Gastrocnemius medialis (tissue), 4 donors: ENCODE measurements at places on chromosomes 12 and 14. TPM values are rescaled to one million over a fixed set of nuclear protein-coding genes. Genes with fewer than 3 reads are reported as not detected.

The APOF gene
- 0.27 TPM for total RNA-seq

- no peak overlapping the region for H3K4me3 ChIP-seq
- no peaks in the 10 kb centered on the region for H3K36me3 ChIP-seq
- H3K4me1 ChIP-seq: no peaks in the 10 kb centered on the region
- H3K27ac ChIP-seq: no peak overlapping the region
Measured at GRCh38 chr12:11941606-11942337, 129.0 kb upstream of the BCL2L14 start.

DNA sequence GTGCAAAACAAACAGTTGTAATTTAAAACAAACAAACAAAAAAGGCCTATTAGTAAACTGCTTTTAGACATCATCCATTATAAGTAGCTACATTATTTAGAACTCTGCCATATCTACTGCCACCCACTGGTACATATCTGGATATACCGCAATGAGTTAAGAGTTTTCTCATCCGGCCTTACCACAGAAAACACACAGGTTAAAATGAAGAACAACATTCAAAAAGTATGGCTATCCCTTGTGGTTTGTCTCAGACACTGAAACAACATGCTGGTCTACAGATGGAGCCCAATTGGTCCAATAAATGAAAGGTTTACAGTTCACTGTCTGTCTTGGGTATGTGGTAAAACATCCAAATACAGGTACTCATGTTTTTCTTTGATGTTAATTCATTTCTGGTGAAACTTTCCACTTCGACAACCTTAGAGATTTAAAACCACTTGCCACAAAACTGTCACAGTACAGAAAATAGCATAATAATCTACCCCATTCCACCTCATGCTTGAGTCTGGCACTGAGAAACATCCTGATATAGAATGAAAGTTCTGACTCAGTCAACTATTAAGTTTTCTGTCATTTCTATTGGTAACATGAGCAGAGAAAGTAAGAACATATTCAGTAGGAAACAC is 354.3 kb downstream of the CEP128 start:
- H3K4me1 ChIP-seq: no peaks in the 10 kb centered on the region
- H3K27ac ChIP-seq: no peak overlapping the region
- H3K27me3 ChIP-seq: no peaks in the 10 kb centered on the region
- H3K36me3 ChIP-seq: no peaks in the 10 kb centered on the region

GRCh38 chr14:69424149-69424923 is 25.8 kb downstream of the SLC39A9 start:
- H3K4me3 ChIP-seq: no peak overlapping the region
- no peaks in the 10 kb centered on the region for H3K27me3 ChIP-seq

The DCN gene
- 609 TPM for total RNA-seq

DNA sequence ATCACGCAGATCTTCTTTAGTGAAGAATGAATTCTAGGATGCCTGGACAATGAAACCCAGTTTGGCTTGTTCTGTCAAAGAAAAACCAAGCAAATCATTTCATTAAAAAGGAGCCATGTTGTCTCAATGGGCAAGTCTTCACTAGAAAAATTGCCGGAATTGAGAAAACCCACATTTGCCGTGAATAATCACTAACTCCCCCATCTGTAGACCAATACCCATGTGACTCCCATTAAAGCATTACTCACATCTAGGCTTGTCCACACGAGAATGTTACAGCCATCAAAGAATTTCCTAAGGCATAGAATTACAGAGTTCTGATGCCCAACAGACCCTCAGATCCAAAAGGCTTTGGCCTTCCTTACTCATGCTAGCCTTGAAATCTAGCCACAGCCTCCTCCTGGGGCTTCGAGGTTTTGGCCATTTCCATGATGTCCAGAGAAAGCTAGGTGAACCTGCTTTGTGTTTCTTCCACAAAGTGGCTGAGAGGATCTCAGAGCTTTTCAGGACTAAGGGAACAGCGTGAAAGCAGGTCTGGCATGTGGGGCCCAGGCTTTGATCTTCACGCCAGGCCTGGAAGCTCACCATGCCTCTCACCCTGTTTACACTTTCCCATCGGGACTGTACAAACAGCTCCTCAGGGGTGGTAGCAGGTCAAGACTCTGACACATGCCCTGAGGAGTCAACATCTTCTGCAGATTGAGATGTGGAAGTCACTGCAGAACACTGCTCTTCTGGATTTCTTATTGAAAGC is 12.1 kb downstream of the SLC7A8 start:
- no peak overlapping the region for H3K27ac ChIP-seq
- H3K36me3 ChIP-seq: peaks cover 18% of the 10 kb centered on the region
- H3K4me1 ChIP-seq: peaks cover 27% of the 10 kb centered on the region
- no peak for DNase-seq
- H3K27me3 ChIP-seq: no peaks in the 10 kb centered on the region
- H3K4me3 ChIP-seq: no peak overlapping the region

- H3K36me3 ChIP-seq: no peaks in the 10 kb centered on the region
- H3K27ac ChIP-seq: no peak overlapping the region
- no peaks in the 10 kb centered on the region for H3K4me1 ChIP-seq
Measured at GRCh38 chr14:103372552-103373304, 12.5 kb upstream of the MARK3 start.

DNA sequence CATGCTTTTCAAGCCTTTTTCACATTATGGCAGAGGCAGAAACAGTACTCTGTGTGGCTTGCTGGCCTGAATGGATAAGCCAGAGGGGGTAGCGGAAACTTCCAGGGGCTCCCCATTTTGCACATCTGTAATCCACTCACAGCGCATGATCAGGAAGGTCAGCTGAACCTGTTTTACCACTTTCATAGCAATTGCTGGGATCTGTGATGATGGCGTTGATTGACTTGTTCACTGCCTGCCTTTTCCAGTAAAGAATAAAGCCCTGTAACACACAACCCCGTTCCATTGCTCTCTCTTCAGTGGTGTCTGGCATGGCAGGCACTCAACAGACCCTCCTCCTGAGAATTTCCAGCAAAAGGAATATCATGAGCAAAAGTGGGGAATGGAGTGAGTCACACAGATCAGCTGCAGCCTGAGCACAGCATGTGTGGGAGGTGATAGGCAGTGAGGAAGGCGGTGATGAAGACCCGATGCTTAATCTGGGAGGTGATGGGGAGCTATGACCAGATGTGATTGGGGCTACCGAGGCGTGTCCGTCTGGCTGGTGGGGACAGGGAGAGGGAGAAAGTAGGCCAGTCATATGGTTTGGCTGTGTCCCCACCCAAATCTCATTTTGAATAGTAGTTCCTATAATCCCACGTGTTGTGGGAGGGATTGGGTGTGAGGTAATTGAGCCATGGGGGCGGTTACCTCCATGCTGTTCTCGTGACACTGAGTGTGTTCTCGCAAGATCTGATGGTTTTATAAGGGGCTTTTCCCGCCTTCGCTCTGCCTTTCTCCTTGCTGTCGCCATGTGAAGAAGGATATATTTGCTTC is 44.7 kb upstream of the CHST11 start:
- H3K4me3 ChIP-seq: no peak overlapping the region
- no peaks in the 10 kb centered on the region for H3K36me3 ChIP-seq
- no peaks in the 10 kb centered on the region for H3K4me1 ChIP-seq
- DNase-seq: no peak
- H3K27me3 ChIP-seq: no peaks in the 10 kb centered on the region

The CKB gene
- 110 TPM for total RNA-seq

DNA sequence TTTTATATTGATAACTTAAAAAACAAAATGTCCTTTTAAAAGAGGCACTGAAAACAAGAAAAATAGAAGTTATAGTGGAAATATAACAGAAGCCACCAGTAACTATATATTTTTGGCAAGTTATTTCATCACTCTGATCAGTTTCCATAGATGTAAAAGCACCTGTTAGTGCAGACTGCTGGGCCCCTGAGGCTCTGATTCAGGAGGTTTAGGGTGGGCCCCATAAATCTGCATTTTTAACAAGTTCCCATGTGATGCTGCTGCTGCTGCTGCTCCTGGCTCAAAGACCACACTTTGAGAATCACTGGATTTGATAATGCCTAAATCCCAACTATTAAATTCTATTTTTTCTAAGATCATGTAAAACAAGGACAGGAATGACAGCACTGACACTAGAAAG is 251.1 kb downstream of the MED13L start:
- no peak for DNase-seq
- H3K27me3 ChIP-seq: no peaks in the 10 kb centered on the region
- H3K4me1 ChIP-seq: peaks cover 51% of the 10 kb centered on the region
- H3K4me3 ChIP-seq: no peak overlapping the region

- H3K4me3 ChIP-seq: no peak overlapping the region
- DNase-seq: no peak
- no peaks in the 10 kb centered on the region for H3K27me3 ChIP-seq
Measured at GRCh38 chr14:51478175-51478621, 173.5 kb upstream of the FRMD6 start.

DNA sequence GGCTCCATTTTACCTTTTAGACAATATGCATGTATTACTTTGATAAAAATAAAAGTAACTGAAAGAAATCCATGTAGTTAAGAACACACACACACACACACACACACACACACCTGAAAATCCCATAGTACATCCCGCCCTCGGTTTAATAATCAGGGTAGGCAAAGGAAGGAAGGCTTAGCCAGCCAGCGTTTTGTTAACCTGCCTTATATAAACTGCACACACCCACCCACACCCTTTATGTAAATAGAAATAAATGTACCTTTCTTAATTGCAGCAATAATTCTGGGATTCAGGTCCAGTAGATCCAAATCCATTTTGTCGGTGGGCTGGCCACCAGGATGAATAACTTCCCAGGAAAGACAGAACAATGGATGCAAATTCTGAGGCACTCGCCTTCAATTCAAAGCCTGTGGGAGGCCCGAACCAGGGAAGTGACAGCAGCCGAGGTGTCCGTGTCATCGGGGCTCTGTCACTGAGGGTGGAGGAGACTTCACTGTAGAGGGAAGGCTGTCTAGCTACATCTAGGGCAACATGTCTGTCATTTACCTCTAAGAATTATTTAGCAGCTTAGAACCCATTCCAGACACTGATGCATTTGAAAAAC is 4.4 kb downstream of the XRCC3 start:
- H3K36me3 ChIP-seq: peaks cover 7% of the 10 kb centered on the region
- H3K27ac ChIP-seq: peak overlapping the region; percentile 39
- H3K4me1 ChIP-seq: peaks cover 41% of the 10 kb centered on the region
- no peaks in the 10 kb centered on the region for H3K27me3 ChIP-seq
- no peak for DNase-seq
- H3K4me3 ChIP-seq: no peak overlapping the region

GRCh38 chr12:80485222-80485987 is 41.4 kb downstream of the PTPRQ start:
- H3K27me3 ChIP-seq: no peaks in the 10 kb centered on the region
- no peaks in the 10 kb centered on the region for H3K36me3 ChIP-seq
- no peak overlapping the region for H3K4me3 ChIP-seq
- DNase-seq: no peak
- no peaks in the 10 kb centered on the region for H3K4me1 ChIP-seq

DNA sequence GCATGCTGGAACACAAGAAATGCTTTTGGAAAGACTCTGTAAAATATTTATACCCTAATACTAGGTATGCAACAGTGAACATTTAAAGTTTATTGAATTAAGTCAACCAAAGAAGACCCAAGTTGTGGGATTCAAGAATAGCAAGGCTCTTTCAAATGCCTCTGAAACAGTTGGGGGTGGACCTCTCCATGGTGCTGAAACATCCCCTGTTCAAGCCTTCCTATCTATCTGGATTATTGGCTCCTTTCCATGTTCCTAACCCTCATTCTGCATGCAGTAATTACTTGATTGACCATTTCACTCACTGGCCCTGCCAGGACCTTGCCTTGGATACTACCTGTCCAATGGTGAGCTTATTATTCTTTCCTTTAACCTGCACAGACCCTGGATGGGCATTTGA is 349.7 kb downstream of the NRXN3 start:
- no peak for DNase-seq
- H3K27ac ChIP-seq: no peak overlapping the region
- H3K27me3 ChIP-seq: no peaks in the 10 kb centered on the region
- no peak overlapping the region for H3K4me3 ChIP-seq

GRCh38 chr12:49541911-49542505 is 3.2 kb downstream of the KCNH3 start:
- no peak overlapping the region for H3K27ac ChIP-seq
- H3K4me3 ChIP-seq: no peak overlapping the region
- H3K27me3 ChIP-seq: peaks cover 35% of the 10 kb centered on the region
- peaks cover 8% of the 10 kb centered on the region for H3K4me1 ChIP-seq

- H3K27ac ChIP-seq: no peak overlapping the region
- H3K4me3 ChIP-seq: no peak overlapping the region
- DNase-seq: no peak
Measured at GRCh38 chr14:86038387-86039042, 508.6 kb downstream of the FLRT2 start.

GRCh38 chr14:31527087-31527486 is 34.1 kb upstream of the NUBPL start:
- no peaks in the 10 kb centered on the region for H3K36me3 ChIP-seq
- H3K4me1 ChIP-seq: no peaks in the 10 kb centered on the region
- no peak overlapping the region for H3K27ac ChIP-seq

- H3K27ac ChIP-seq: no peak overlapping the region
- peaks cover 54% of the 10 kb centered on the region for H3K36me3 ChIP-seq
- H3K27me3 ChIP-seq: no peaks in the 10 kb centered on the region
- H3K4me1 ChIP-seq: peaks cover 11% of the 10 kb centered on the region
- no peak overlapping the region for H3K4me3 ChIP-seq
Measured at GRCh38 chr12:112180422-112180821, 55.1 kb downstream of the TRAFD1 start.

DNA sequence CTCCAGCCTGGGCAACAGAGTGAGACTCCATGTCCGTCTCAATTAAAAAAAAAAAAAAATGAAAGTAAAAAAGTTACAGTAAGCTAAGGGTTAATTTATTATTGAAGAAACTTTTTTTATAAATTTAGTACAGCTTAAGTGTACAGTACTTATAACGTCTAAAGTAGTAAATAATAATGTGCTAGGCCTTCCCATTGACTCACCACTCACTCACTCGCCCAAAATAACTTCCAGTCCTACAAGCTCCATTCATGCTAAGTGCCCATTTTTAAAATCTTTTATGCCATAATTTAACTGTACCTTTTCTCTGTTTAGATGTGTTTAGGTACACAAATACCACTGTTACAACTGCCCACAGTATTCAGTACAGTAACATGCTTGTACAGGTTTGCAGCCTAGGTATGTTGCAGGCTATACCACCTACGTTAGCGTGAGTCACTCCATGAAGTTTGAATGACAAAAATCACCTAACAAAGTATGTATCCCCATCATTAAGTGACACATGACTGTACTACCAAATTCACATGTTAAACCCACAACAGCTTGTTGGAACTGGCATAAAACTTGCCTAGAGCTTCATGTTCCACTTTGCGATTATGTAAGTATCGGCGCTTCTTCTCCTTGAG is 10.7 kb downstream of the KANSL2 start:
- no peaks in the 10 kb centered on the region for H3K36me3 ChIP-seq
- H3K4me3 ChIP-seq: no peak overlapping the region
- peak overlapping the region; percentile 95 for H3K27ac ChIP-seq
- H3K4me1 ChIP-seq: peaks cover 72% of the 10 kb centered on the region

- no peaks in the 10 kb centered on the region for H3K36me3 ChIP-seq
- no peak for DNase-seq
- peaks cover 11% of the 10 kb centered on the region for H3K4me1 ChIP-seq
- no peak overlapping the region for H3K4me3 ChIP-seq
- no peaks in the 10 kb centered on the region for H3K27me3 ChIP-seq
- no peak overlapping the region for H3K27ac ChIP-seq
Measured at GRCh38 chr12:11133816-11134215, 628 bp downstream of the TAS2R30 start.
